Kasumi-1 (cell line): ENCODE measurements at places on chromosomes 6 and 20.

- DNase-seq = peak; percentile 91
These were observed 5.1 kb downstream of the DEF6 start for GRCh38 chr6:35302604-35303241.

GRCh38 chr20:41889844-41890224 lies 271.7 kb upstream of the CHD6 start:
- DNase-seq = no peak

GRCh38 chr6:159713984-159714383 lies 13.3 kb upstream of the WTAP start:
- DNase-seq = no peak

- DNase-seq = no peak
These were observed 40.1 kb upstream of the SLC23A2 start for GRCh38 chr20:5041433-5041832.

- no peak for DNase-seq
These were observed 64.6 kb upstream of the GMDS start for GRCh38 chr6:2310042-2310441.

DNA sequence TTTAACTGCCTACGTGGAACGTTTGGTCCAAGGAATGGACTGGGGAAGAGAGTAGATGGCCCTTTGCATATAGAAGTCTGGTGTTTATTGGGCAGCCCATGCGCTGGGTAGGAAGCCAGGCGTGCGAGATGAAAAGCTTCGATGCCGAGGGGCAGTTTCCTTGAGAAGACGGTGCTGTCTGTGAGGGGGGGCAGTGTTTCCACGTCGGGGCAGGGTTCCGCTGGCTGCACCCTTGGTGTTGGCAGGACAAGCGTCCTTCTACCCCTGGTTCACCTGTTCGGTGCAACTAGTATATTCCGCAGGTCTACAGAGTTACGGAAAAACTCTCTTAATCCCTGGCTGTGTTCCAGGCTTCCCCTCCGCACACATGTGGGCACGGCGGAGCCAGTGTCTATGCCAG lies 88.2 kb downstream of the SMOC2 start:
- DNase-seq = no peak

- DNase-seq = no peak
These were observed 197.6 kb downstream of the KHDC1L start for GRCh38 chr6:73027691-73028090.

- DNase-seq = no peak
These were observed 179.5 kb upstream of the LAMP5 start for GRCh38 chr20:9334866-9335265.

GRCh38 chr20:57375652-57376230 lies 15.5 kb upstream of the RBM38 start:
- no peak for DNase-seq

- DNase-seq = no peak
These were observed 324.8 kb upstream of the MAP3K7 start for GRCh38 chr6:90911642-90912041.

DNA sequence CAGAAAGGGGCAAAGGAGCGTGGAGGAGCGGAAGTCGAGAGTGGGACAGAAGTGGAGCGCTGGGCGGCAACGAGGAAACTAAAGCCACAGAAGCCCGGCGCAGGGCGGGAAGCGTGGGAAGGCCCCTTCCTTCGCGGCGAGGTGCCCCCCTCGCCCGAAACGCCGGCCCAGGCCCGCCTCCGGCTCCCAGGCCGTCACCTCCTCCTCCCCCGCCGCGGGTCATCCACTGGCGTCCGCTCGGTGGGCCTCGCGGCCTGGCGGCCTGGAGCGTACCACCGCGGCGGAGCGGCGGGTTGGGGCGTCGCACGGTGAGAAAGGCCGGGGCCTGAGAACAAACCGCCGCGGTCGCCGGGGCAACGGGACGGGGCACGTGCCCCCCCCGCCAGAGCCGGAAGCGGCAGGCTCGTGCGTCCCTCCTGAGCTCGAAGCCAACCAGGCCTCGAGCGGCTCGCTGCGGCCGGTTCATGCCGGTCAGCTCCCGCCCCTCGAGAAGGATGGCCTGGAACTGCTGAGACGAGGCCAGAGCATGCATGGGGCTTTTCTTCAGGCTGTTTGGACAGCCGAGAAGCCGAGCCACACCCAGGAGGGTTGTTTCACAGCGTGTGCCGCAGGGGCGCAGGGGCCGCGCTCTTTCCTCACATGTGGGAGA lies at the start of gene TCP11:
TCP11 (minus strand) TSS at position 333 of the 649 bp plus-strand sequence. CDS start 469 bp downstream, outside the sequence.
- DNase-seq = no peak

GRCh38 chr6:167760979-167761793 lies 65.5 kb upstream of the AFDN start:
- no peak for DNase-seq

GRCh38 chr6:124661097-124661661 lies 301.1 kb upstream of the RNF217 start:
- DNase-seq = no peak

DNA sequence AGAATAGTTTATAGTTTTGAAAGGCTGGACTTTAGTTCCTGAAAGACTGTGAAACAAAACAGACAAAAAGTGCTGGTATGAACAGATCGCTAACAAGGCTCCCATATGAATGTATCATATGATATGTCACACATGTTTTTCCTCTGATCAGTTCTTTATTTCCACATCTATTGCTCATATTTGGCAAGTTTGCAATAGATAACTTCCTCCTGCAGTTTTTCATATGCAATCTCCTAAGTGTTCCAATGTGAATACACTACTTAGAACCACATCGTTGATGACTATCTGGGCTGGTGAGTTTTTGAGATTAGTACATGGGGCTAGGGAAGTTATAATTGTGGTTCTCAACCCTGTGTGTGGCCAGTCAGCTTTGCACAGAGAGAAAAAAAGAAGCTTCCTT lies 23.1 kb downstream of the CRYBG1 start:
- DNase-seq = peak; percentile 17

DNA sequence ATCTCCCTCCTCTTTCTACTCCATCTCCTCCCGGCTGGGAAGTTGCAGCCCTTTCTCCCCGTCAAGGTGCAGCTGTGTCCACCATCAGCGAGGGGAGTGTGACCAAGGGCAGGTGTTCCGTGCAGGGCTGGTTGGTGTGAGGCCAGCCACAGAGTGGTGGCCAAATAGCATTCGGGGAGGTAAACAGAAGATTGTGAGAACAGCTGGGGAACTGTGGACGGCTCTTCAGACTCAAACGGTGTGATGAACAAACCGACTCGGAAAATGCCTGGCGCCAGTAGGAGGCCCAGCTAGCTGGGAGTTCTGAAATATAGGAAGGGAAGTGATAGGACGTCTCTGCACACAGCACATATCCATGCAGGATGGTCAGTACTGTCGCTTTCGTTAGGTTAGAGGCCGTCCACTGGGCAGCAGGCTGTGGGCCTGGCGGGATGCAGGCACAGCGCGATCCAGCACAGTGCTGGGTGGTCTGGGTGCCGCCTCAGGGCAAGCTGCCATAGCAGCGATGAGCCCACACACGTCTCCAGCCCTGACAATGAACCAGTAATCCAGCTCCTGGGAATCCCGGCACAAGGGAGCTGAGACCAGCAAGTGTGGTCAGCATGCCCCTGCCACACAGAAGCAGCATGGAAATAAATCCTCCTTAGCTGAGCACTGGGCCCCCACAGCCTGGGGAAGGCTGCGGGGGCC lies 258.1 kb downstream of the TAF4 start:
- DNase-seq = no peak

DNA sequence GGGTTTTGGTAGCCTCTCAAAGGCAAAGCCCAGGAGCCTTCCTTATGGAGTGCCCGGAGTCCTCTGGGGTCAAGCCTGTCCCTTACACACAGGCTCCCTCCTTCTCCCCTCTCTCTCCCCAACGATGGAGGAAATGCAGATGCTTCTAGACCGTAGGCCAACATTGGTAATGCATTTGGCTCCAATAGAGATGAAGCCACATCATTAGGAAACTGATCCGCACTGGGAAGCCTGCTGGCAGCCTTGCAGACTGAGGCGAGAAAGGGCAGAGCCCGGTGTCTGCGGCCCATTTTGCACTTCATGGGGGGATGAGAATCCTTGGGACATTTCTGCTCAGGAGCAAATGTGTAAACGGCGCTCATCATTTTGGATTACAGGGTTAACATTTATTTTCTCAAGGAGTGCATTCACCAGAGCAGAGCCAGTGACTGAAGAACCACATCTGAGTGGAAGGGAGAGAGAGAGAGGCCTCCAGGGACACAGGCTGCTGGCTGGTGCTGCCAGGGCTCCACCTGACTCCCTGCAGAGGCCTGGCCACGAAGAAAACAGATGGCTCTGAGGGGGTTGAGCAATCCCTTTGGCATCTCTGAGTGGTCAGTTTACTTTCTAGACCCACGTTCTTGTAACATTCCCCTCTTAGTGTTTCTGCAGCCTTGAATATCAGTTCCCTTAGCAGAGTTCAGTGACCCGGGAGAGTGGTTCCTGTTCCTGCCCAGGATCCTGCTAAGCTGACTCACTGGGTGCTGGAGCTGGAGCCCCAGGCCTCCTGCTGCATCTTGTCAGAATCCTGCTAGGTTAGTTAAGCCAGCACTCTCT lies 4.4 kb upstream of the CST3 start:
- peak; percentile 30 for DNase-seq

DNA sequence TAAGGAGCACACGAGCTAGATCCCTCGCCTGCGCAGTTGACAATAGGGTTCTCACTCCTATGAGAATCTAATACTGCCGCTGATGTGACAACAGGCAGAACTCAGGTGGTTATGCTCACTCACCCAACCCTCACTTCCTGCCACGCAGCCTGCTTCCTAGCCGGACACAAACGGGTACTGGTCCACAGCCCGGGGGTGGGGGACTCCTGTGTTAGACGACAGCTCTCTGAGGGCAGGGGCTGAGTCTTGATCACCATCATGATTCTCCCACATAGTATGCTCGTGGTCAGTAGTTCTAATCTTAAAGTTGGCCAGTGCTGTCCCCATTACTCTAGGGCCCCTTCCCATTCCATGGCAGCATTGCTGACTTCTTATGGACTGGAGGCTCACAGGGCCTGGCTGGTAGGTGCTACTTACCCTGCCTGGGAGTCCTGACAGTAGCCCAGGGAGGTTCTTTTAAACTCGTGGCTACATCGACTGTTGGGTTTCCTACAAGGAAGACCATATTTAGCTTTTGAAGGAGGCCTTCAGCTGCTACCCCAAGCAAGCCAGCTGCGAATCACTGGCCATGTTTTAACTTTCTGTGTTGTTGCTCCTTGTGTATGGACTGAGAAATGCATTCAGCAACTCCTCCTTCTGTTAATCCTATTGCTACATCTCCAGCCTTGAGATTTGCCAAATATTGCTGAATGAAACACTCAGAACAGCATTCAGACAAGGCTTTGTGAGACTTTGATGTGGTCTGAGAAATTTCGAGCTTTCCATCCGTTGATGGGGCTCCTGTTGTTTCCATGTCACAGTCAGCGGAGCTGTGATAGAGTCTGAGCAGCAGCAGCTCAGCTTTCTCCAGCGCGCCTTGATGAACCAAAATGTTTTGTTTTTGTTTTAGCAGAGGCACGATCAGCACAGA lies 300.3 kb downstream of the NRN1 start:
- DNase-seq = no peak

DNA sequence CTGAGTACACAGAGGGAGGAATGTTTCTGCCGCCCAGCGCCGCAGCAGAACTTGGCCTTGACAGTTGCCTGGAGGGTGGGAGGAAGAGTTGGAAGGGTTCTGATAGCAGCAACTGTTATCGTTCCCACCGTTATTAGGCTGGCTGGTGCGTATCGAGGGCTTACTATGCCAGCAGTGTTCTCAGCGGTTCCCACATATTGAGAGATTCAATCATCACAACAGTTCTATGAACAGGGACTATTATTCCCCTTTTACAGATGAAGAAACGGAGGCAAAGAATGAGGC lies 380.1 kb upstream of the SULF2 start:
- no peak for DNase-seq

DNA sequence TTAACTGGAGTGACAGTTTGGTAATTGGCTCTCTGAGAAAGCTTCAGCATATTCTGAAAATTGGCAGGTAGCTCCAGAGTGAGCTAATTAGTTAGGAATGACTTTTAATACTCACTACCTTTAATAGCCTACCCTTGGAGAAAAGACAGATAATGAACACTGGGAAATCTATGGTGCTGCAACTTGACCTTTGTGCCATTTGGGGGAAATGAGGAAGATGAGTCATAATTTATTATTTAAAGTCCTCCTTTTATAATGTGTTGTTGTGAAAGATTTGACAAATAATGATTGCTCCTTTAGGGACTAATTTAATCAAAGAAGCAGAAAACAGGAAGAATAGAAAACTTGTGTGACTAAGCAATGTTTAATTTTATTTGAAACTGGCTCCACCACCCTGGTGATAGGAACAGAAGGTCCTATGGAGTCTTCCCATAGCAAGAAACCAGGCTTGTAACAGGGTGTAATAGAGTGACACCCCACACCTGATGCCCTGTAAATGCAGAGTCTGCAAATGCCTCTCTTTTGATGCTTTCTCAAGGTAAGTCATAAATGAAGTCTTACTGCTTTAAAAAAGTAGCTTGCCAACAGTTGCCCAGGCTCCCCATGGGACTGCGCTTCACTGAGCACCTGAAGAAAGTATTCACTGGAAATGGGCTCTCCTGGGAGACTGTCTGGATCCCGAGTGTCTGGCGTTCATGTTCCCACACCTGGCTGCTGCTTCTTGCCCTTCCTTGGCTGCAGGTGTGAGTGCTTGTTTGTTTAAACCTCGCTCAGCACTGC lies 134.4 kb downstream of the LRRC1 start:
- DNase-seq = no peak

GRCh38 chr6:144500892-144501291 lies 215.8 kb downstream of the UTRN start:
- DNase-seq = no peak

DNA sequence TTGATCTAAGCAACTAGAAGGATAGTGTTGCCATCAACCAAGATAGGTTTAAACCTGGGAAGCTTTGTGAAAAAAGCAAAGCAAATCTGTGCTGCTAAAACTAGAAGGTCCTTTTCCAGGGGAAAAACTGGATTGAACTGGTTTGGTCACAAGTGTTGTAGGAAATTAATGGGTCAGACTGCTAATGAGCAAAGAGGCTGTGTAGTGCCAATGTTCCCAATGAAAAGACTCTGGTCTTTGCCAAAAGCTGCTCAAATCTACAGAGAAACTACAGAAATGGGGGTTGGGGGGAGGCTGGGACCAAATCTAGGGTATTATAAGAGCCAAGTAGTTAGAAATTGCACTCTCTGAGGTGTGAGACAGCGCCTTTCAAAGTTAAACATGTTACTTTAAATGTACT lies 85.0 kb downstream of the PLCG1 start:
- no peak for DNase-seq

GRCh38 chr6:82185948-82186535 lies 61.5 kb downstream of the IBTK start:
- DNase-seq = no peak

DNA sequence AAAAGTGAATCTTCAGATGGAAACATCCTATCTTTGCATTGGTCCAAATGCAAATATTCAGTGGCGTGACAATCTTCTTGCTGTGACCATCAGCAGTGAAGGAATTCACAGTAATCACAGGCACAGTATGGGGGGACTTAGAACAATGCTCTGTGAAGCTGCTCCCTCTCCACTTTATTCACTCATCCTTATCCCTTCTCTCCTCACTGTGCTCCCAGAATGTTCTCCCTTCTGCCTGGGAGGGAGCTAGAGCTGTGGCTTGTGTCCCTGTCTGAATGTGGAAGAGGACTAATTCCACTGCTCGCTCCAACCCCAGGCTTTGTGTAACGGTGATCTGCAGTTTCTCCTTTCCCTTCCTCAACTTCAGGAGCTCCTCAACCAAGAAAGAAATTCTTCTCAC lies 243.7 kb downstream of the ALDH8A1 start:
- no peak for DNase-seq
